NCI-H345 (cell line): ENCODE measurements at places on chromosomes 6 and 20.

- no peak for DNase-seq
Measured at GRCh38 chr6:139595183-139595582, 220.7 kb upstream of the CITED2 start.

DNA sequence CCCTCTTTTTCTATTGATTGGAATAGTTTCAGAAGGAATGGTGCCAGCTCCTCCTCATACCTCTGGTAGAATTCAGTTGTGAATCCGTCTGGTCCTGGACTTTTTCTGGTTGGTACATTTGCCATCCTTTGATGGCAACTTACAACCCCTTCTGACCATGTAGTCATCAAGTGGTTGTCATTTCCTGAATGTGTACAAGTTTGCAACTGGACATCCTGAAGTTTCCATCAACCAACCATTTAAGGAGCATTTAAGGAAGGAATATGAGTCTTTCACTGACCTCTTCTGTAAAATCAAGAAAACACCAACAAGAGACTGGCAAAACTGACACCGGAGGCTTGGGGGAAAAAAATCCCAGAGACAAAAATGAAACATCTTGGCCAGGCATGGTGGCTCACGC lies 97.4 kb downstream of the RIN2 start:
- no peak for DNase-seq

DNA sequence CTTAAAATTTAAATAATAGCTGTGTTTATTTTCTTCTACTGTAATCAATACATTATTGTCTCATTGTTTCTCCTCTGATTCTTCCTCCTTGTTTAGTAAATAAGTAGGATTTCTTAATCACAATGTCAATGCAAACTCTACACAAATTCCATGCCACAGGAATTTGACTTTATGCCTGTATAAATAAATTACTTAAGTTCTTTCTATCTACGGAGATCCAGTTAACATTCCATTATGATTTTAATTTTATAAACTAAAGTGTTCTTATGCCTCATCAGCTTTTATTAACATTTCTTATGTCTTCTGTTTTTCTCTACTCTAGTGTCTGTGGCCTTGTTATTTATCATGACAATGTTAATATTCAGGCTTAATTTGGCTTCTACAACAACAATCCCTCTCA lies 1169.2 kb downstream of the GRIK2 start:
- DNase-seq, result no peak

GRCh38 chr20:41100001-41100480 lies 37.3 kb upstream of the PLCG1 start:
- no peak for DNase-seq

GRCh38 chr6:15264902-15265761 lies 19.3 kb downstream of the JARID2 start:
- DNase-seq, result no peak

DNA sequence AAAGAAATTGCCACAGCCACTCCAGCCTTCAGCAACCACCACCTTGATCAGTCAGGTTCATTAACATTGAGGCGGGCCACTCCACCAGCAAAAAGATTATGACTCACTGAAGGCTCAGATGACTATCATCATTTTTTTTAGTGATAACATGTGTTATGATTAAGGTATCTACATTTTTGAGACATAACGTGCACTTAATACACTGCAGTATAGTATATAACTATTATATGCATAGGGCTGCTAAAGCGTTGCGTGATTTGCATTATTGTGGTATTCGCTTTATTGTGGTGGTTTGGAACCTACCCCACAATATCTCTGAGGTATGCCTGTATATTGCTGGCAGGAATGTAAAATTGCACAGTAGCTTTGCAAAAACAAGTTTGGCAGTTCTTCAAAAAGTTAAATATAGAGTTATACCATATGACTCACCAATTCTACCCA lies 6.8 kb upstream of the RIPK1 start:
- DNase-seq, result no peak

DNA sequence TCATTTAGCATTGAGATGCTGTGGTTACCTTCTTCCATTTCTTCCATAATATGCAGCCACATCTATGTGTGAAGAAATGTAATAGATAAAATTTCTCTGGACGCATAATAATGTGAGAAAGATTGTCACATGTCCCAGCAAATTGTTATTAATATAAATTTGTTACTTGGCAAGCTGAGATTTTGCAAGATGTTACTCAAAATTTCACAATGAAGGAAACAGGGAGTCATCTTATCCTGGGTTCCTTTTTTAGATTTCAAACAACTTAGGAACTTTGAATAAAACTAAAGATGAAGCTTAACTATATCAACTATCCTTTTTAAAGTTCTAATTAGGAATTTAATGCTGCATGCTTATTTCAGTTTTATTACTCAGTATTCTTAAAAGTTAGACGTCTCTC lies 3.6 kb downstream of the ESR1 start:
- no peak for DNase-seq

- DNase-seq, result no peak
Measured at GRCh38 chr20:47774131-47774777, 11.0 kb downstream of the SULF2 start.

GRCh38 chr6:166442131-166442685 lies 59.5 kb upstream of the MPC1 start:
- DNase-seq, result no peak
